ENCODE measurements at places on chromosomes 5 and 9.
A peak's percentile ranks its signal among the peaks of the same experiment; 100 is the strongest.

DNA sequence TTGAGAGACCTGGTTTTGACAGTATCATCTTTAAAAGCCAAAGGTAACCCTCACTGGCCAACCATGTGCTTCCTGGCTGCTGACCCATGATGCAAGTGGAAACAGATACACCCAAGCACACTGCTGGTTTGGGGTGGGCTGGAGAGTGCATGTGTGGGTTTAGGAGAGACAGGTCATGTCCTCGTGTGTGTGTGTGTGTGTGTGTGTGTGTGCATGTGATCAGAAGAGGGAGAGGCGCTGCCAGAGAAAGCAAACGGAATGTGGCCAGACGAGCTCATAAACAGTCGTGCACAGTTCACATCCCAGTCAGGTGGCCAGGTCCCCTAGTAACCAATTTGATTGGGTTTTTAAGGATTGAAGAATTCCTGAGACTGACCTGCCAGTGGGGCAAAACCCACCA is 112.8 kb upstream of the ICE1 start:
- DNase-seq, result no peak

GRCh38 chr5:88826646-88827585 is 56.1 kb downstream of the MEF2C start:
- DNase-seq, result peak; percentile 35

DNA sequence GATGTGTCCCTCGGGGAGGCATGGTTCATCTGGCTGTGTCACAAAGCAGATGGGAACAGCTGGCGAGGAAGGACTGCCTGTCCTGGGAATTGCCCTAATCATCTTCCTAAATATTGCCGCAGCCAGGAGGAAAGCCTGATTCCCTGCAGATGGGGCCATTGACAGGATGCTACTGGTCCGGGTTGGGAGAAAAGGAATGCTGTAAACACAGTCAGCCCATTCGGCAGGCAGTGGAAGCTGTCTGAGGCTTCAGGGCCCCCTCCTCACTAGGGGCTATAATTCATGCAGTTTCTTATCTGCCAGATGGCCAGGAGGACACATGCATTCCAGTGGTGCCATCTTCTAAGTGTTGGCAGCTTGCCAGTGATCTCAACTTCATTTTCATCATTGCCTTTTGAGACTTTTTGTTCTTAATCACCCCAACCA is 110.3 kb downstream of the KCNIP1 start:
- no peak for DNase-seq

GRCh38 chr9:106575823-106576222 is 287.1 kb upstream of the ZNF462 start:
- DNase-seq, result no peak

- no peak for DNase-seq
Observed at GRCh38 chr5:127428276-127428675, 89.2 kb upstream of the PRRC1 start.

DNA sequence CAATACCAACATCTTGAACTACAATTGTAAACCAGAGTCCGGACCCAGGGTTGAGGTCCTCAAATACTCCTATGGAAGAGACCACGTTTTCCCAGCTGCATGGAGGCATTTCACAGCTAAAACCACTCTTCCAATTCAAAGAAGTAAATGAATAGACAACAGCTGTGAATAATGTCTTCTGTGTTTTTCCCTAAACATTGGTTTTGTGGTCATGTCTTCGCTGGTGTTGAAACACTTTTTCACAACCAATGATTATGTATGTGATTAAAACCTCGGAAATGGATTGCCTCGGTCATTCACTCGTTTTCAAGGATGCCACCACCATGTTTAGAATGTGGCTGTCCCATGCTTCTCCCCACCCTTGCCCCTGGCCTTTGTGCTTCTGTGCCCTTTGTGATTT is 9.4 kb upstream of the TENT4A start:
- no peak for DNase-seq

GRCh38 chr9:25322142-25322541 is 356.1 kb downstream of the TUSC1 start:
- DNase-seq, result no peak

DNA sequence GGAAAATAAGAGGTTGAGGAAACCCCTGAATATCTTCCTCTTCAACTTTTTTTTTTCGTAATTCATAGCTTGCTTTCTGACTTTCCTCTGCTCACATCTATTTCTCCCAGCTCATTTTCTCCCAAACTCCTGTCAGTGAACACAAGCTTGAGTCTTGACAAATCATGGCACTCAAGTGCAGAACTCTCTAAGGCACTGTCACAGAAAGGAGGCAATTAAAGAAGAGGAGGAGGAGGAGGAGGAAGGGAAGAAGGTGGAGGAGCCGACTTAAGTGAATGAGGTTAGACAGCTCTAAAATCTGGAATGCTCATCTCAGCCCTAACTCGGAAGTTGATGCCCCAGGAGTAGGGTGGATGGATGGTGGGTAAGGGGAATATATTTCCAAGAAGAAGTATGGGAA is 27.2 kb upstream of the NUDT12 start:
- no peak for DNase-seq

- DNase-seq, result no peak
Observed at GRCh38 chr5:34715711-34716110, 59.6 kb downstream of the RAI14 start.

DNA sequence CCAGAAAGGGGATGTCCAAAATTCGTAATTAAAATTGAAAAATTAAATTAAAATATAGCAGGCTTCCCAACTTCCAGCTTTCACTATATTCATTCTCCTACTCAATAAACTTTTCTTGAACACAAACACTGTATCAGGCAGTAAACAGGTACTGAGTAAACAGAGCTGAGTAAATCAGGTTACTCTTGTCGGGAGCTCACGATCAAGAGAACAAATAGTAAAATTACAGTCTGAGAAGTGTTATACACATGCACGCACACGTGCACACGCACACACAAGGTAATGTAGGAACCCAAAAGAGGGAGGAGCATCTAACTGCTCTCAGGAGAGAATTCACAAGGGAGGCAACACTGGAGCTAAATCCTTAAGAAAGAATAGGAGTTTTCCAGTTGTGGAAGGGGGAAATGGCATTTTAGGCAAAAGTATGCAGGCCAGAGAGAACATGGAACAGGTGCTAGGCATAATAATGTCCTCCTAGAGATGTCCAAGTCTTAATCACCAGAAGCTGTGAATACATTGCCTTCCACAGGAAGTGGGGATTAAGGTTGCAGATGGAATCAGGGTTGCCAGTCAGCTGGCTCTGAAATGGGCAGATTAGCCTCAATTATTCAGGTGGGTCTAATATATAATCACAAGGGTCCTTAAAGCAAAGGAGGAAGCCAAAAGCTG is 598.8 kb upstream of the BRINP1 start:
- DNase-seq, result no peak

GRCh38 chr9:94490465-94490864 is 64.4 kb upstream of the PCAT7 start:
- no peak for DNase-seq

- DNase-seq, result no peak
Observed at GRCh38 chr5:54774281-54775170, 210.9 kb downstream of the ESM1 start.

- peak; percentile 14 for DNase-seq
Observed at GRCh38 chr5:171311322-171312077, 2.5 kb downstream of the TLX3 start.

DNA sequence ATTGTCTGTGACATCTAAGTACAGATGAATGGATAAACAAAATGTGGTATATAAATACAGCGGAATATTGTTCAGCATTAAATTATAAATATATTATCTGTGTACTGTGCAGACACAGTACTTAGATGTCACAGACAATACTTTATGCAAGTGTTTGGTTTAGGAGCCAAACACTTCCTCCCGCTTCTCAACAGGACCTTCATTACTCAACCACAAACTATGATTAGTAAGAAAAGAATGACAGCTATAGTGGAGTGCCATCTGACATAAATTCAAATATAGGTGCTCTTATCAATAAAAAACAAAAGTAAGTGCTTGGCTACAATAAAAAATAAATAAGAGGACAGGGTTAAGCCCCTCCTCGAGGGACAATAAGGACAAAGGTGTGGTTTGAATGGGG is 38.9 kb upstream of the STX17 start:
- DNase-seq, result peak; percentile 41

GRCh38 chr9:73845954-73846690 is 651.0 kb upstream of the RORB start:
- DNase-seq, result no peak

DNA sequence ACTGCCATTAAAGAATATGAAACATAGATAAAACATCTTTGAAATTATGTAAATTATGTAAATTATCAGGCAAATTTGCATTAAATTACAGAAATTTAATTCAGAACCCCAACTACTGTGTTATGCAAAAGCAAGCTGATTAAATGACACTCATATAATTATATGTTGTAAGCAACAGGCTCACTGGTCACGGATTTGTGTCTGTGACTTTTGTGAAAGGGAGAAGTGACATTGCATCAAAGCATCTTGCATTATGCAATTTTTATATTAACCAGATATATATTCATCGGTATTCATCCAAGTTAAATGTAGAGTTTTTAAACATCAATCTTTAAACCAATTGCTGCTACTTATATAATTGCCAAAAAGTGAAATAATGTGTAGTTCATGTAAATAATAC is 13.0 kb upstream of the GLIPR2 start:
- no peak for DNase-seq

- DNase-seq, result no peak
Observed at GRCh38 chr5:176750144-176750543, 60.2 kb upstream of the UNC5A start.

DNA sequence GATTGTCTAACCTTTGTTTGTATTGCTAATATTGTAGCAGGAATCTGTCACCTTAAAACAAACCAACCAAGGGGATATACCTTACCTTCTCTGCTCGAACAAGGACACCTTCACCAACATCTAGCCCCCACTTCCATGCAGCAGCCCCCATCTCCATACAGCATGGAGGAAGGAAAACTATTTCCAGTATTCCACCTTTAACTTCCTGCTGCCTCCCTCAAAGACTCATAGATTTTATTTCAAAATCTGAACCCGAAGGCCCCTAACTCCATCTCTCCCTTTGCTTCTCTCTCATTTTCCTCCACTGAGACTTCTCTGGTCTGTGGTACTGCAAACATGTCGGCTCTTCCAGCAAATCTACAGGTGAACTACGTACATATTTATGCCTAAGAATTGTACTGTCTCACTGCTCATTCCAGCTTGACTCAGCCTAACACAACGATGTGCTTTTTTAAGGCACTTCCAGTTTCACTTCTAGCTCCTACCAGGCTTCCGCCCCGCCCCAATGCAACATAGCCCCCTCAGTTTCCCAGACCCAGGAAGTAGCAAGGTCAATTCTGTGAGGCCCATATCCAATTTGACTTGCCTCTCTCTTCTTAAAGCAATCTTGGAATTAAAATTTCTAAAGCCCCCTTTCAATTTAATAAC is 70.7 kb upstream of the RNF38 start:
- DNase-seq, result peak; percentile 80

DNA sequence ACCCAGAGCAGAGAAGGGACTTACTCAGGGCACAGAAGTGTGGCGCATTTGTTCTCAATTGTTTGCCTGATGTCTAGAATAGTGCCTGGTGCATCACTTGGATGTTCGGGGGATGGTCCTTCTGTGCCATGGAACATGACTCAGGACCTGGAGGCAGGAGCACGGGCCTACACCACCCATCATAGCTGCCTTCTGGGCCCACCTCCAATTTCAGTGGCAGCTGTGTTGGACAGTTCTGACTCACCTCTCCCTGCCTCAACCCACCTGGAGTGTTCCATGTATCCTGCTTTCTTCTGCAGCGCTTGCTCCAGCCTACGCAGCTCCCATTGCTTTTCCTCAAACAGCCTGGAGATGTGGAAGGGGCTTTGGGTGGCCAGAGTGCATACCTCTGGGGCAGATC is 12.5 kb upstream of the CXCL14 start:
- no peak for DNase-seq

DNA sequence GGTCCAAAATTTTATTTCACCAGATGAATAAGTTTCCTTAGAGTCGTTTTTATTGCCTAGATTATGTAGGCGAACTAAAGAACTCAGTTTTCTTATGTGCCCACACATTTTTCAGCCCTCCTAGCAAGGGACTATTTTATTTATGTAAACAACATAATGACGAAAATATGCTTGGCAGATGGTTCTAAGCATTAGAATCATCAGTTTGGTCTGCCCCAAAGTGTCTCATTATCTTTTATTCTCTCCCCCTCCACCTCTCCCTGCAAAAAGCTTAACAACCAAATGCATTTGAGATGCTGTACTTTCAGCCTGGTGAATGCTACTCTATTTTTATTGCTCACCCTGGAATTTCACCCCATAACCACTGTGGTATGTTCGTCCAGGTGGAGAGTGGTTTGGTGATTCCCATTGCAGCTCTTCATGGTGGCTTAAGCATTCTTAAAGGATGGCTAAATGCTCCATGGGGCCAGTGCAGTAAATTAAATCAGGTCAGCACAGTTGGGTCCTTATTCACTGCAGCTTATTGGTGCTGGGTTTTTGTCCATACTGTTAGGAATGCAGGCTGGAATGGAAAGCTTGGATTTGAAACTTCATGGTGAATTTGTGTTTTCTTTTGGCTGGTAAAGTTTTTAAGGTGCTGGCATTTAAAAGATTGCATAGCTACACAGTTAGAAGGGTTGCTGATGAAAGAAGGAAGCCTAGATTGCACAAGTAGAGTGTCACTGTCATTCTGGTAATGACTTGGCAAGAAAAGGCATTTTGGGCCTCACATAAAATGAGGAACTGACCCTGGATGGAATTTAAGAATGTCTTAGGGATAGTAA is 39.2 kb downstream of the TLE4 start:
- peak; percentile 29 for DNase-seq

GRCh38 chr5:10400411-10400810 is 41.3 kb upstream of the ROPN1L start:
- DNase-seq, result no peak

DNA sequence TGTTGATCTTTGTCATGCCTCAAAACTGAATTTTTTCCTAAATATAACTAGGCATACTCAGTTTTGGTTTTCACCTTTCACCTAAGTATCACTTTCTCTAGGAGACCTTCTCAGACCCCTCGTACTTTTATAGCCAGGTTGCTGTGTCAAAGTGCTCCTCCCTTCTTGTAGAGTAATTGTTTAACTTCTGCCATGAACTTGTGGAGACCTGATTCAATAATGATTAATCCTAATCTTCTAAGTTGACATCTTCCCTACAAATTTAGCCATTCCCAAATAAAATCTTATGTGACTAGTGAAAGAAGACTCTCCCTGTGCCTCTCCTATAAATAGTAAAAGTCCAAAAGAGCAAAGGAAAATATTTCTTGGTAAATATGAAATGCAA is 159.8 kb downstream of the SPATA31D1 start:
- DNase-seq, result no peak

DNA sequence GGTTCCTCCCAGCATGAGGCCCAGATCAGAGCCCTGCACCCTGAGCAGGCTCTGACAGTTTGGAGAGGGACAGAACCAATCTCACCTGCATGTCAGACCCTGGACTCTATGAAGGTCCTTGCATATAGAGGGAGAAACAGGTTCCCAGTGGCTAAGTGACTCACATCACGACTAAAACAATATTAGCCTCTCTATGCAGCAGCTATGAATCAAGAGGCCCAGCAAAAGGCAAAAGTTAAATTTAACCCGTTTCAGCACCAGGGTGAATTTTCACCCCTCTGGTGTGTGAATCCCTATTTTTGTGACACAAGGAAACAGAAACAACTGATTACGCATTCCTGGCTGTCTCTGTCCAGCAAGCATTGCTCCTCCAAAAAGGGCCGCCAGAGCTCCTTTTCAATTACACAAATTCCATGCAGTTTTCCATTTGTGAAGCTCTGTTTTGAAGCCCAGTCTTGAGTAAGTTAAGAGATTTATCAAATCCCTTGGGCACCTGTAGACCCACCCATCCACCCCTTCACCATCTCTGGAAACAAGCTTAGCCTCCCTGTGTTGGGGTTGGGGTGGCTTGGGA is 136.6 kb downstream of the GABBR2 start:
- DNase-seq, result no peak

- DNase-seq, result peak; percentile 6
Observed at GRCh38 chr5:35117967-35118366, 70.2 kb upstream of the AGXT2 start.

All from activated CD4-positive, alpha-beta T cell treated with anti-CD3 and anti-CD28 coated beads, Interleukin-2, amount 50 U/mL, for 16 hours (primary cell).